ENCODE measurements at places on chromosomes 4 and X.

- no peak for DNase-seq
These were observed 30.6 kb downstream of the SUPT20HL2 start for GRCh38 chrX:24283127-24283794.

DNA sequence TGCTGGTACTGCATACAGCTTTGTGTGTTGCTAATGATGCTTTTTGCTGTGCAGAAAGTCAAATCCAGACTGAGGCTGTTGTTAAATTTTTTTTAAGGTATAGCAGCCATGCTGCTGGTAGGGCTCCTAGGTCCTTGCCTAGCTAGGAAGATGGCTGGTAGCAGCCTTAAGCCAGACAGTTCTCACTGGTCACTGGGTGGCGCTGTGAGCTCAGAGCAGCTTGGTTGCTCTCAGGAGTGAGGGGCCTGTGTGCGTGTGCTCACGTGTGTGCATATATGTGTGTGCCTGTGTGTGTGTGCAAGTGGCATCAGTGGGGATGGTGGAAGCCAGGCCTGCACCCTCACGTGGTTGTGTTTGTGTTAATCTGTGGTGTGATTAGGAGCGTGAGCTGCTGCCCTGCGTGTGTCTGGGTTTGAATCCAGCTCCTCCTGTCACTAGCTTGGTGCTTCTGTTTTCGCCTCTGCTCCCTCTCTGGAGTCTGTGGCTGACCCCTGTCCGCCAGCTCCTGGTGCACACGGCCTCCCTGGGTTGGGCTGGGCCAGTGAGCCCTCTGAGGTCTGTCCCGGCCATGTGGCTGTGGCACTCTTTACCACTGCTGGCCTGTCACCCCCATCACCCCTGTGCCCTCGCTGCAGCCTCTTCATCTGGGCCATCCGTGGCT is 46.1 kb downstream of the SORCS2 start:
- no peak for DNase-seq

GRCh38 chr4:184234155-184234554 is 16.5 kb upstream of the ENPP6 start:
- no peak for DNase-seq

DNA sequence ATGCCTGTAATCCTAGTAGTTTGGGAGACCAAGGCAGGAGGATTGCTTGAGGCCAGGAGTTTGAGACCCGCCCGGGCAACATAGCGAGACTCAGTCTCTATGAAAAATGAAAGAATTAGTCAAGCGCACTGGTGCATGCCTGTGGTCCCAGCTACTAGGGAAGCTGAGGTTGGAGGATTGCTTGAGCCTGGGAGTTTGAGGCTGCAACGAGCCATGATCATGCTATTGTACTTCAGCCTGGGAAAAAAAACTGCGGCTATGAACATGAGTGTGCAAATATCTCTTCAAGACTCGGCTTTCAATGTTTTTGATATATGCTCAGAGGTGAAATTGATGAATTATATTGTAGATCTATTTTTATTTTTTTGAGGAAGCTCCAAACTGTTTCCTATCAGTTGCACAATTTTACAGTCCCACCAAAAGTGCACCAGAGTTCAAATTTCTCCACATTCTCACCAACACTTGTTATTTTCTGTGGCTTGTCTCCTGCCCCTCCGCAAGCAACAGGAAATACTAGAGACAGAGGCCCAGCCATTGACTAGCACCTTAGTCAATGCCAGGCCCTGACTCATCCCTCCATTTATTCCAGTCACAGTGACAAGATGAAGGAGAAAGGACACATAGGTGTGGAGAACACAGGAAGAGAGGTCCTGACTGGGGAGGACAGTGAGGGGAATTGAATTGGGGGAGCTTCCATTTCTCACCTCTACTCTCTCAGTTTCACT is 33.1 kb upstream of the ZNF41 start:
- no peak for DNase-seq

GRCh38 chr4:35252866-35253265 is 991.4 kb downstream of the ARAP2 start:
- no peak for DNase-seq

- no peak for DNase-seq
These were observed 13.2 kb downstream of the SNX25 start for GRCh38 chr4:185222598-185222997.

Measured in retina (tissue), 1 donor.